Effector CD8-positive, alpha-beta T cell (primary cell): ENCODE measurements at places on chromosomes 2 and 18.

- no peak for DNase-seq
Observed at GRCh38 chr2:11842336-11842735, 95.9 kb downstream of the LPIN1 start.

DNA sequence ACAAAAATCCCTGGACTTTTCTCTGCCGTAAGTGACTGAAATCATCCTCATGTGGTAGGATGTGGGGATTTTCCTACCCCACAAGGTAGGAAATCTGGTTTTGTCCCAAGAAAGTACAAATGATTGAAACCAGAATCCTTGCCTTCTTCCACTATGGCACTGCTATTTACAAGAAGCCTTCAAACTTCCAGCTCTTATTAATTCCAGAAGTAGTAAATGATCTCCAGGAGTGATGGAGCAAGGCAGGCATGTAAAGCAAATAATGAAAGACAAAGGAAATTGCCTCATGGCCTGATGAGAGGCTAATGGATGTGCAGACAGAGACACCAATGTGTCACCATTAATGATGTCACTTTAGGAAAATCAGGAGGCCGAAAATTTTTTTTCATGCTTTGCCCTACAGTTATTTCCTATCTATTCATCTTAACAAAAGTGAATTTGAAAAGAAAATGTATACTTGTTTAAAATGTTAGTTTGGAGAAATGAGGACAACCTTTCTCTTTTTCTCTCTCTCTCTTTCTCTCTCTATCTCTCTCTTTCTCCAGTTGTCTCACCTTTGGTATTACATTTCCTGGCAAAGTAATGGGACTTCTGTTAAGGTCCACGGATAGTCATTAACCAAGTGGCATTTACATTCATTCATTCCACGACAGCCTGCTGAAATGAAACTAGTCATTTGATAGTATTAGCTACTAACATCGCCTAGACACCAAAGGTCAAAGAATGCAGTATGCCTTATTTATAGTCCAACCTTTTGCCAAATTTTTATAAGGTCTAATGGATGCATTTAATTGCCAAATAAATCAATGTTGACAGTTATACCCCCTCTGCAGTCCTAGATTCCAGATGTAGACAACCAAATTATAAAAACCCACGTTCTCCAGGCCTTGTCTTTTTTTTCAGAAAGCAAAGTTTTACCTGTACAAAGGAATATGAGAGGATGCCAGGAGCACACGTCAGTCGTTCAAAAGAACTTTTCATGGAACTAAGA, 5.0 kb upstream of the EVA1A start:
- DNase-seq = no peak

GRCh38 chr2:1593371-1594122, 150.8 kb downstream of the PXDN start:
- no peak for DNase-seq

DNA sequence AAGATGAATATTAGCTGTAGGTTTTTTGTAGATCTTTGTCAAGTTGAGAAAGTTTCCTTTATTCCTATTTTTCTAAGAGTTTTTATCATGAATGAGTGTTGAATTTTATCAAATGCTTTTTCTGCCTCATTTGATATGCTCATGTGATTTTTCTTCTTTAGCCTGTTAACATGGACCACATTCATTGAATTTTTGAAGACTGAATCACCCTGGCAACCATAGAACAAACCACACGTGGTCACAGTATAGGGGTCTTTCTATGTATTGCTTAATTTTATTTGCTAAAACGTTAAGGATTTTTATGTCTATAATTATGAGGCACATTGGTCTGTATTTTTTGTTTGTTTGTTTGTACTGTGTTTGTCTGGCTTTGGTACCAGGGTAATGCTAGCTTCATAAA, 201.7 kb upstream of the CWC22 start:
- DNase-seq = no peak

GRCh38 chr18:6355789-6356589, 58.7 kb downstream of the L3MBTL4 start:
- DNase-seq = no peak

- DNase-seq = no peak
Observed at GRCh38 chr2:216023055-216023648, 9.8 kb upstream of the MREG start.

DNA sequence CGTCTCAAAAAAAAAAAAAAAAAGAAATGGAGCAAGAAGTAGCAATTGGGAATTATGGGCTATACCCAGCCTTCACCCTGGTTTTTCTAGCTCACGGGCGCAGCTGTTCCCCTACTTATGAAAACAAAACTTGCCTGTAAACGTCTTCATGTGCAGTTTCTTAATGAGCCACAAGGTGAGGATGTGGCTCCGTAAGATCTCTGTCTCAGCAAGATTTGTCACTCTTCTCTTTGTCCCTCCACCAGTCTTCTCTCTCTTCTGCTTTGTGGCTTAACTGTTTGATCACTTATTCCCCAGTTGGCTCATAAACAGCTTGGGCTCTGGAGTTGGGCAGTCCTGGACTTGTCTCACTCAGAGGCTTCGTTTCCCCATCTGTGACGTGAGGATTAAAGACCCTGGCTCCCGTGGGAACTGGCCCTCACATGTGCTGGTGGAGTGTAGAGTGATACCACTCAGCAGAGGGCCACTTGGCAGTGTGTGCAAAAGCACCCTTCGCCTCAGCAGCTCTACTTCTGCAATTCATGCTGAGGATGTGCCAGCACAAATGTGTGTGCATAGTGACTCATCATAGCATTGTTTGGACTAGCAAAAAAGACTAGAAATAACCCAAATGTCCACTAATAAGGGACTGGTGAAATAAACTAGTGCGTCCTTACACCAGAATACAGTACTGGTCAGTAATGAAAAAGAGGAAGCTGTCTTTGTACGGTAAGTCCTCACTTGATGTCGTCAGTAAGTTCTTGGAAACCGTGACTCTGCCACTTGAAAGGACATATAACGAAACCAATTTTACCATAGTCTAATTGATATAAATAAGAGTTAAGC, 8.7 kb downstream of the CEP68 start:
- no peak for DNase-seq

DNA sequence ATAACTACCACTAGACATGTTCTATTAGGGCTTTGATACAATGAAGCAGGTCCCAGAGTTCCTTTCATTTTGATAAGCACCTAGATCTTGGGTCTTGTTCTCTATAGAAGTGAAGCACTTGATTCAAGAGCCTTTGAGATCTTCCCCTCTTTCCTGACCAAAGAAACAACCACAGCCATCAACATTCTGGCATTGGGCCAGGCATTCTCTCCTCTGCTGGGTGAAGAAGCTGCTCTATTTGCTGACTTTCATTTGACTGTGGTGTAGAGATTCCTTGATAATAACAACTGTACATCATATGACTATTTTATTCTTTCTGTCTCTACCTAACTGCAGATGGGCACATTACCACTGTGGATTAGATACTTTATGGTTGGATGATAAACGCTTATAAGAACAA, 96.6 kb upstream of the LYPD1 start:
- no peak for DNase-seq

DNA sequence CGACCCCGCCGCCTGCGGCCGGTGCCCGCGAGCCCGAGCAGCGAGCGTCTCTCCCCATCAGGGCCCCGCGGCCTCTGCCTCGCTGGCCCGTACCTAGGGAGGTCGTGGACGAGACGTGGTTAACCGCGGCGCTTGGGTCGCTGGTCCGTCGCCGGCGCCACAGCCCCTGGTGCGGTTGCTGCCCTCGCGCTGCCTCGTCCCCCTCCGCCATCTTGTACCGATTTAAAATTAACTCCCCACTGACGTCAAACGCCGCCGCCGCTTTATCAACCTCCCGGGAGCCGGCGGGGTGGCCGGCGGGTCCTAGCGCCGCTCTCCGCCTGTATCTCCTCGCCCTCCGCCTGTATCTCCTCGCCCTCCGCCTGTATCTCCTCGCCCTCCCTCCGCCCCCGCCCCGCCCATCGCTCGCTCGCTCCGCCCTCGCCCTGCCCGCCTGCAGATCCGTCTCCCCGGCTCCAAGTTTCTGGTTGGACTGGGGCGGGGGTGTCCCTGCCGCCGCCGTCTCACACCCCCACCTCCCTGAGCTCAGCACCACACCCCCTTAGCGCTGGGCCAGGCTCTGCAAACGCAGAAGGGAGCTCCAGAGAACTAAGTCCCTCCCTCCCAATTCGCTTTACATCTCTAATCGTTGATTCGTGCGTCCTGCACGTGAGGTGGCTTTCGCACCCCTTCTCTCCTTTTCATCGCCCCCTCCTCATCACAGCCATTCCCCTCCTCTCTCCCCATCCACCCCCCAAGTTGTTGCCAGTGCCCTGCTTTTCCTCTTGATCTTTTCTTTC, at the start of gene ATL2:
Gene ATL2, minus strand, starts transcription at position 224 of the 779 bp plus-strand sequence. Its CDS starts 13 bp downstream, at position 211.
- DNase-seq = peak; percentile 83

DNA sequence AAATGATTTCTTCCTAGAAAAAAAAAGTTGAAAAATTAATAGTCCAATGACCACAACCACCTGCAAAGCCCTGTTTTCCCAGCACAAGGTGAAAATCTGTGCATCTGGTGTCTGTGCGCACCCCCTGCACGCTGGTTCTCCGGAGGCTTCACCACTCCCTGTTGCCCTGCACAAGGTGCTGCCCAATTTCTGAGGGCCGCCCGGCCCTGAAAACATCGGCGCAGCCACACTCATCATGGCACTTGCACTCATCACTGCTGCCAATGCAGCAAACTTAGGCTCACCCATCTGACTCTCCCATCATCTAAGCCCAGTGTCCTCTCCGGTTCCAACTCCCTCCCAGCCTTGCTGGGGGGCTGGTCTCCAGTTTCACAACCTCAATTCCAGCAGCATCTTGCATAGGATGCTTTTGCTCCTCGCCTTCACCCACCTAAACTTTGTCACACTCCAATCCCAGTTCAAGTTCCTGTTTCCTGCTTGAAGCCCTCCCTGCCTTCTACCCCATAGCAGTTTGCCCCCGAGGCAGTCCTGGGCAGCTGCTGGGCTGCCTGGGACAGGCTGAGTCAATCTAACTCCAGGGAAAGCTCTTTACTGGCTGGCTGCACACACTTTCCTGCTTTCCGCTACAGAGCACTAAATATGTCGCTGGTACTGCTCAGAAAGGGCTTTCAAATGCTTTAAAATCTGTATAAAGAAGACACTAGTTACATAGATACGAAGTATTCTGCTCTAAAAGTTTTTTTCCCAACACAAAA, 522.5 kb upstream of the ID2 start:
- DNase-seq = no peak
